ENCODE measurements at places on chromosomes 5 and 9. TPM values are rescaled to one million over a fixed set of nuclear protein-coding genes. Genes with fewer than 3 reads are reported as not detected.

GRCh38 chr5:122774519-122774860, 390 bp upstream of the SNX2 start:
- H3K4me1 ChIP-seq: peaks cover 25% of the 10 kb centered on the region
- no peaks in the 10 kb centered on the region for H3K36me3 ChIP-seq
- H3K27ac ChIP-seq: peak overlapping the region; percentile 60
- peak overlapping the region; percentile 92 for H3K4me3 ChIP-seq
- peaks cover 3% of the 10 kb centered on the region for H3K27me3 ChIP-seq

DNA sequence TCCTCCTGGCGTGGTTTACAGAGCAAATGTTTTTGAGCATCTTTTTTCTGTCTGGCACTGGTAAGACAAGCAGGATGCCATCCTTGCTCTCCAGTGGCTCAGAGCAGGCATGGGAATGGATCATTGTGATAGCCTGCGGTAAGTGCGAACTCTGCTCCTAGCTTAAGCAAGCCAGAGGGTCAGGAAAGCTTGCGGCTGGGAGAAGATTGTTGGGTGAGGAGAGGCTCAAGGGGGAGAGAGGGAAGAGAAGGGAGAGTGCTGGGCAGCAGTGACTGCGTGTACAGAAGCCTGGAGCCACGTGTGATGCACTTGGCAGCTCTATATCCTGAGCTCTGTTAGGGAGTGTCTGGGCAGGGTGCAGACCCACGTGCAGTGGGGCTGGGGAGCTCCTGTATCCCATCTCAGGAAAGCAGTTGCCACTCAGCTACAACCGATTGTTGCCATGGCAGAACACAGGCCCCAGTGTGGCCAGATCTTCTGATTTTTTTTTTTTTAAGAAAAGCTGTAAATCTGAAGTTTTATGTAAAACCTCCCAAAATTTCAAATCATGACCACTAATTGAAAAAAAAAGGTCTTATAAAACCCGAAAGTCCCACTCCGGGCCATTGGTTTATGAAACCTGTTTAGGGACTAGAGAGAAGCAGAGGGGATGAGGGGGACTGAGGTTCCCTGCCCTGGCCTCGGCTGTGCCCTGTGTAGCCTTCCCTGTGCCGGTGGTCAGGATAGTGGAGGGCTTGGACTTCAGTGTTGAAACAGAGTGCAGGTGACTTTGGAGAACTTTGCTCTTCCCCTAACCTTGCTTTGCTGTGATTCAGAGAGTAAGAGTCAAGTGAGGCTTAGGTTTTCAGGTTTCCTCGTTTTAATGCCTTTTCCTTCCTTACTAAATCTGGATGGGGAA, 67.3 kb downstream of the ZNF618 start:
- H3K27me3 ChIP-seq: peaks cover 4% of the 10 kb centered on the region
- H3K4me3 ChIP-seq: no peak overlapping the region
- no peaks in the 10 kb centered on the region for H3K4me1 ChIP-seq
- no peak for DNase-seq
- no peaks in the 10 kb centered on the region for H3K36me3 ChIP-seq

DNA sequence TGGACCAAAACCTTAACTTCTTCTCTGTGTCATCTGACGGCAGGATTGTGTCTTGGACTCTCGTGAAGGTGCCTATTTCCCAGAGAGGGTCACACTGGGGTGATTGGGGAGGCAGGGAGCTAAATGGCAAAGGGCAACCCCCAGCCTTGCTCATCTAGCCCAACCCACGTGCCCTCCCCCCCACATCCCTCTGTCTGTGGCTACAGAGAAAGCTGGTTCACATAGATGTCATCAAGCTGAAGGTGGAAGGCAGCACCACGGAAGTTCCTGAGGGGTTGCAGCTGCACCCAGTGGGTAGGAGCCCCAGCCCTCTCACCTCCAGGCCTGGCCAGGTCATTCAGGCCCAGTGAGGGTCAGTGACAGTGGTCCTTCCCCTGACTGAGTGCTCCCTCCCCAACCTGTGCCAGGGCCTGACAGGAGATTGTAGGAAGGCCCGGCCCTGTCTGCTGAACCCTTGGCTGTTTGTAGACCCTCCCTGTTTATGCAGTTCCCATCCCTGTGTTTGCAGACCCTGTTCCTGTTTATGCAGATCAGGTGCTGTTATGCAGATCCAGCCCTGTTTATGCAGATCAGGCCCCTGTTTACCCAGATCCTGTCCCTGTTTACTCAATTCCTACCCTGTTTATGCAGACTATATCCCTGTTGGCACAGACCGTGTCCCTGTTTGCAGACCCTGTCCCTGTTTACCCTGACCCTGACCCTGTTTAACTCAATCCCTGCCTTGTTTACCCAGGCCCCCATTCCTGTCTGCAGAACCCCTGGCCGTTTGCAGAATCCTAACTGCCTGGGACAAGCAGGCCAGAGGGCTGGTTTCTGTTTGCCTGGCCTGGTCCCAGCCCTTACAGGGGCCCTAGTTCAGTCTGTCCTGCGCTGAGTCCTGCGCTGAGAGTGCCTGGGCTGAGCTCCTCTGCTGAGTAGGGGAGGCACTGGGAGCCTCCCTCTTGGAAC, 10.4 kb downstream of the ENHO start:
- H3K27ac ChIP-seq: no peak overlapping the region
- no peaks in the 10 kb centered on the region for H3K36me3 ChIP-seq

C1QTNF3 gene
- 1.8 TPM for total RNA-seq

SLC34A3 gene
- not detected for total RNA-seq

HOMER1 gene
- total RNA-seq: 12.8 TPM

DNA sequence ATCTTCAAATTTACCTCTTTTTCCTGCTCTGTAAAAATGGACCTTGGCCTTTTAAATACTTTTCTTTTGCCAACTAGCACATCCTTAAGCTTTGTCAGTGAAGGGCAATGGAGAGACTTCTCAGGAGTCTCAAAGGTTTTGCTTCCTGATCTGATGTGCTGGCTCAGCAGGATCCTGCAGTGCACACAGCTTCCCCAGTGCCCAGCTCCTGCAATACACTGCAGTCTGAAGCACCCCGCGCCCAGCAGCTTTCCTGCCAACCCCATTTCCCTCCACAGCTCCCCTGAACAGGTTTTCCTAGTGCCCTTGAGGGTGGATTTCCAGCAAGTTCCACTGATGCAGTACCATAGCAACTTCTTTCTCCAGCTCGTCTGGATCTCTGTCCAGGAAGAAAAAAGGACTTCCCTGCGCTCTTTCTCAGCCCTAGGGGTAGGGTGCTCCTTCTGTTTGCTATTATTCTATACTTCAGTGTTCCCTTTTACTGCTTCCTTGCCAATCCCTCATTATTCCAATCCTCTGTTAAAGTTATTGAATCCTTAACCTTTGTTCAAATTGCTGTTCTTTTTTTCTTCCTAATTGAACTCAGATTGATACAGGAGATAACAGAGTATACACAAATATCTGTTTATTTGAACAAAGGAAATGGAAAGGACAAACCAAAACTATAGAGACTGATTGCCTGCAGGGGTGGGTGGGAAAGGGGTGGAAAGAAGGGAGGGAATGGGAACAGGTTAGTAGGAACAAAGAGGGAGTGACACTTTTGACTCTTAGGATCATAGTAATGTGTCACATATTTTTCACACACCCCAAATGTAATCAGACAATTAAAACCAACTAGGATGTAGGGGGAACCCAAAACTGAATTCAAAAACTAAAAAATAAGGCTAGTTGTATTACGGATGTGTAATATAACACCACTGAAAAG, 8.5 kb downstream of the SNAPC3 start:
- H3K4me3 ChIP-seq: no peak overlapping the region
- no peak for DNase-seq
- H3K36me3 ChIP-seq: peaks cover 43% of the 10 kb centered on the region
- peak overlapping the region; percentile 31 for H3K27ac ChIP-seq
- H3K4me1 ChIP-seq: peaks cover 26% of the 10 kb centered on the region

DNA sequence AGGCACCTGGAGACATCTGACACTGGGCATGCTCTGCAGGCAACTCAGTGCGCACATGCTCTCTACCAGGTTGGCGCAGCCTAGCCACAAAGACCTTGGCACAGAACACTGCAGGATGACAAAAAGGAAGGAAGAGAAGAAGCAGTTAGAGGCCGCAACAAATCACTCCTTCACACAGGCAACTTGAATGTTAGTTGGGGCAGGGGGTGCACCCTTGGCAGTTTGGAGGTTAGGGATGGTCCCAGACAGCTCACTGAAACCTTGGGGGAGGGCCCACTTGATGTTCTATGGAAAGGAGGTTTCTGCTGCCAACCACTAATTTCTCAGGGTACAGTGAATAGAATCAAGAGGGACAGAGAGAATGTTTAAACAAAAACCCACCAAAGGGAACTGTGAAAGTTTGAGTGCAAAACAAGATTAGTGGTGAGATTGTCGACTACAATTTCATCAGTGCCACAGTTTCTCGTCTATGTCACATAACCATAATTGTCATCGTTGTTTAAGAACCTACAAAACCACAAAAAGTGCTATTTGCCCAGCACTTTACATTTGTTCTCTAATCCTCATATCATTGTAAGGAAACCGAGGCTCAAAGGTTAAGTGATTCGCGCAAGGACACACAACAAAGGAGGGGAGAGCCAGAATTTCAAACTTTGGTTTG, 48.7 kb downstream of the FBXW11 start:
- peaks cover 94% of the 10 kb centered on the region for H3K4me1 ChIP-seq
- H3K27ac ChIP-seq: peak overlapping the region; percentile 96
- H3K27me3 ChIP-seq: no peaks in the 10 kb centered on the region
- peak; percentile 75 for DNase-seq

DNA sequence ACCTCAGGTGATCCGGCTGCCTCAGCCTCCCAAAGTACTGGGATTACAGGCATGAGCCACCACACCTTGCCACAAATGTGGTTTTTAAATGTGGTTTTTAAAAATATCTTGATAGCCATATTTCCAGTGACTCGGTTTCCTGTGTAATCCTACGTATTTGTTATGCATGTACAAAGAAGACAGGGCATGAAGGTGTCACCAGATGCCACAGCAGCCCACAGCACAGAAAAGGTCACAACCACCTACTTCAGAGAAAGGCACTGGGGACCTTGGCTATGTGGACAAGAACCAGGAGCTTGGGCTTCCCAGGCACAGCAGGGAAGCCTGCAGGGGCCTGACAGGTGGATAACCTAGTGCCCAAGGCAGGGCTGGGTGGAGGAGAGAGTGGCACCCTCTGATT, 38.0 kb downstream of the C9orf50 start:
- H3K4me1 ChIP-seq: peaks cover 51% of the 10 kb centered on the region
- H3K36me3 ChIP-seq: no peaks in the 10 kb centered on the region
- no peak overlapping the region for H3K4me3 ChIP-seq
- H3K27ac ChIP-seq: no peak overlapping the region

DNA sequence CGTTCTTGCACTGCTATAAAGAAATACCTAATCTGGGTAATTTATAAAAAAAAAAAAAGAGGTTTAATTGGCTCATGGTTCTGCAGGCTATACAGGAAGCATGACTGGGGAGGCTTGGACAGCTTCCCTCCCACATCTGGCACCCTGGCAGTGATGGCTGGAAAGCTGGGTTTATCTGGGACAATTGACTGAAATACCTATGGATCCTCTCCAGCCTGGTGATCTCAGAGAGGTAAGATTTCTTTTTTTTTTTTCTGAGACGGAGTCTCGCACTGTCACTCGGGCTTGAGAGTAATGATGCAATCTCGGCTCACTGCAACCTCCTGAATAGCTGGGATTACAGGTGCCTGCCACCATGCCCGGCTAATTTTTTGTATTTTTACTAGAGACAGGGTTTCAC, 22.7 kb upstream of the UGCG start:
- H3K27me3 ChIP-seq: peaks cover 4% of the 10 kb centered on the region
- no peaks in the 10 kb centered on the region for H3K36me3 ChIP-seq
- no peak overlapping the region for H3K27ac ChIP-seq

HAND1 gene
- not detected for total RNA-seq

All from activated naive CD8-positive, alpha-beta T cell treated with anti-CD3 and anti-CD28 coated beads for 36 hours (primary cell).